Heart left ventricle (tissue), 16 donors: ENCODE measurements at places on chromosomes 11 and 22.
A peak's percentile ranks its signal among the peaks of the same experiment; 100 is the strongest.

DNA sequence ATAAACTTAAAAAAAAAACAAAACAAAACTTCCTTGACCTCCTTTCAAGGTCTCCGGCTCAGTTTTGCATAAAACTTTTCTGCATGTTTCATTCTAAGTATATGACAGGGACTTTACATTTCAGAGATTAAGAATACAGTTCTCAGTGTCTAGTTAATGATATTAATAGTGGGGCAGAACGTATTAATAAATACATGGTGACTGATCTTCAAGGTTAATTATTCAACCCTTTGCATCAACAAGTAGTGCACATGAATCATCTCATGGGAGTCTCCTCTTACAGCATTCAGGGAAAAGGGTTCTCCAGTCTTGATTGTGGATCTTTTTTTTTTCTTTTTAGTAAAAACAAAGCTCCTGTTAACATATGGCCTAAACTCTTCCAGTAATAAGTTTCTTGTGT lies 146.8 kb downstream of the KIRREL3 start:
- DNase-seq = no peak

- peak; percentile 68 for DNase-seq
Observed at GRCh38 chr11:123640677-123641494, 13.5 kb downstream of the SCN3B start.

GRCh38 chr11:74636630-74637184 lies 44.3 kb downstream of the POLD3 start:
- no peak for DNase-seq

DNA sequence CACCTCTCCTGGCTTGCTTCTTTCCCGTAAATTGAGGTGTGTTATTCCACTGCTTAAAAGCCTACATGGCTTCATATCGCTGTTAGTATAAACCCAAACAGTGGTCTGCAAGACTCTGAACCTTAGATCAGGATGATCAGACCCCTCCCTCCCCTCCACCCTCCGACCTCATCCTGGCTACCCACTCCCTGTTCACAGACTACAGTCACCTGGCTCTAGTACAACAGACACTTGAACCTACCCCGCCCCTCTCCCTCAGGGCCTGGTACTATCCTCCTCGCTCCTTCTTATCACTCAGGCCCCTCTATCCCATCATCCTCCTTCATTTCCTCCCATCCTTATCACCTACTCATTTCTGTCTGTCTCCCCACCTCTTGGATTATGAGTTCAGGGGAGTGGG lies 20.1 kb downstream of the PTPRJ start:
- no peak for DNase-seq

- DNase-seq = no peak
Observed at GRCh38 chr11:105774899-105775298, 165.0 kb downstream of the GRIA4 start.

DNA sequence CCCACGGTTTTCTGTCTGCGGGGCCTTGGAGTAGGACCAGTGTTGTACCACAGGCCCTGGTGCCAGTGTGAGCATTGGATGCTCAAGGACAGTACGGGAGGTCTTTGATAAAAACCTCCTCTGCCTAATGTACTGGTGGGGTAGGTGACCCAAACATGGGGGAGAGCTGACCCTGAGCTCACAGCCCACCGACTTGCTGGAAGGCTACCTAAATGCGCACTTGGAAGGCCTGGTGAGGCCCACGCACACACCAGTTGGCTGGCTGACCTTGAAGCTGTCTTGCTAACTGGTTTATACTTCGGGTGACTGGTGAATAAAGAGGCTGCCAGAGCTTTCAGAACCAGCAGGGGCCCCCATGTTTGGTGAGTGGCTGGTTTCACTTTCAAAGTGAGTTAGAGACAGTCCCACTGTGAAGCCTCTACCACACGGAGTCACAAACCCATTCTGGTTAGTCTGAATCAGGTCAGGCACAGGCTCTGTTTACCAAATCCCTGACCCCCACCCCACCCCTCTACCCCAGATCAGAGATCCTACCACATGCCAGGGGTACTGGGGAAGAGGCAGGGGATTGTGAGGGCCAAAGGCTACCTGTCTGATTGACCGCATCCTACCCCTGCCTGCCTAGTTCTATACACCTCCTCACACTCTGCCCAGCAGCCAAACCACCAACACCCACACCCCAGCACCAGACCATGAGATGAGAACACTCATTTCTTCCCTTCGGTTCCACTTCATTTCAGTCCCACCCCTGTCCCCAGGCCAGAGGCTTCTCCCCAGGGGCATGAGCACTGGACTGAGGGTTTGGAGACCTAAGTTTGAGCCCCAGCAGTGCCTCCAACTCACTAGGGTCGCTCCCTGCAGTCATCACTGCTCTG lies 12.7 kb upstream of the IL2RB start:
- no peak for DNase-seq

DNA sequence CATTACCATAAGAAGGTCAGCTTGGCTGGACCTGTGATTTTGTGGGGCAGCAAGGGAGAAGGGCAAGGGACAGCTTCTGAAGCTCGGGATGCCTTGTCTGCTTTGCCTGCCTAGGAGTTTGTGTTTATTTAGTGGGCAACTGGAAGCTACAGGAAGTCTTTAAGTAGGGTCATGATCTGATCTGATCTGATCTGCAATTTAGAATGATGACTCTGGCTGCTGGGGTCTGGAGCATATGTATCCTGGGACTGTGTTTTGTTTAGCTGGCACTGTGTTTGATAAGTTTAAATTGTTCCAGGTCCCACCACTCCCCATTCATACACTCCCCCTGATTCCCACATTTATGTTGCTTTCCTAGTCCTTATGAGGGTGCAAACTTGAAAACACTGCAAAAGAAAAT lies 47.7 kb upstream of the HTATIP2 start:
- no peak for DNase-seq

DNA sequence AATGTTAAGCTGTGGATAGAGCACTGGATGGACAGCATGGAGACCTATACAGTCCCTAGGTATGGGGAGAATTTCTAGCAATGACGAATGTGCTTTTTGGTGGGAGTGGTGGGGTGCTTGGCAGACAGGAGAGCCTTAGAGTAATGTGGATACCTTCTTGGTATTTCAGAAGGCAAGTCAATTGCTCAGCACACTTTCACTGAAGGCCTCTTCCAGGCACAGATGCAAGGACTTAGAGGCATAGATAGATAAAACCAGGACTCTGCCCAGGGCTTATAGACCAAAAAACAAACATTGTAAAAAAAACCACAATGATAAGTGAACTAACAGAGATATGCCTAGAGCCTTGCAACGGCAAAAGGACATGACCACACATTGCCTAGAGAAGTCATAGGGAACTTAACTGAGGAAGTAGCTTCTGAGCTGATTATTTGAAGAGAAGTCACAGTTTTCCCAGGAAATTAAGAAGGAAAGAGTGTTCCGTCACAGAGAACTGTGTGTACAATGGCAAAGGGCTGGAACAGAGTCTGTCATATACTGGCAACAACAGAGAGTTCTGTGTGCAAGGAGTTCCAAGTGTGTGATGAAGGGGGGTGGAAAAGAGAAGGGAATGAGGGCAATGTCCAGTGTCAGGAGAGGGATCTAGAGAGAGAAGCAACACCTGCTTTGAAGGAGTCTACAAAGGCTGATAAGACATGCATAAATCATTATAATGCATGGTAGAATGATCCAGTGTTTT lies 65.9 kb upstream of the PICALM start:
- DNase-seq = no peak

DNA sequence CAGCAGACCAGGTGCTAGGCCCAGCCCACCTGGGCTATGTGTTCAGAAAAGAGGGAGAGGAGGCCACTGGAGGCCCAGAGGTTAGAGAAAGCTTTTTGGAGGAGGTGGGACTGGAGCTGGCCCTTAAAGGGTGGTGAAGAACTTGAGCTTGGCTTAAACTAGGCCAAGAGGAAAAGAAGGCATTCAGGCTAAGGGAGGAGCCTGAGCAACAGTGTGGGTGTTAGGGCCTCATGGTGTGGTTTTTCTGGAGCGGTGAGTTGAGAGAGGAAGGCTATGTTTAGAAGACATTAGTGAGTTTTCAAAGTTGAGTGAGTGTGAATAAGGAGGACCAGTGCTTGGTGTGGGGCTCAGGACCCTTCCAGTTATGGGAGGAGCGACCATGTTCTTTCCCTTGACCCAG lies 6.2 kb downstream of the TAF6L start:
- DNase-seq = no peak

- DNase-seq = no peak
Observed at GRCh38 chr11:123413636-123414035, 16.4 kb upstream of the GRAMD1B start.

GRCh38 chr11:121482231-121483129 lies 29.7 kb upstream of the SORL1-AS1 start:
- no peak for DNase-seq

- DNase-seq = no peak
Observed at GRCh38 chr11:69201066-69201365, 45.3 kb downstream of the SMIM38 start.

DNA sequence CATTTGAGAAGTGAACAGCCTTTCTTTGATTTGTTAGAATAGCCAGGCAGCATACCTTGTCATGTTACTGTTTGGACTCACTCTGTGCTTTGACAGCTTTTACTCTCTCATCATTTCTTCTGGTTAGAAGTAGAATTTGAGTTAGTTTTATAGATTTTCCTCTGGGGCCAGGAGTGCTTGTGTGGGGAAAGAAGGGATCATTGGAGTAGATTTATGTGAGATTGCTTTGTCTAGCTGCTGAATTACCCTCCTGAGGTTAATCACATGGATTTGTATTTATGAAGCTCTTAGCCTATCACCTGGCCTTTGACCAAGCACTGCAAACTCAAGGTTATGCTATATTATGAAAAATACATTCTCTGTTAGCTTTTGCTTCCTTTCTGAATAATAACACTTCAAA lies 54.3 kb downstream of the SWAP70 start:
- no peak for DNase-seq

- DNase-seq = no peak
Observed at GRCh38 chr22:47000888-47001287, 238.4 kb downstream of the TBC1D22A start.

DNA sequence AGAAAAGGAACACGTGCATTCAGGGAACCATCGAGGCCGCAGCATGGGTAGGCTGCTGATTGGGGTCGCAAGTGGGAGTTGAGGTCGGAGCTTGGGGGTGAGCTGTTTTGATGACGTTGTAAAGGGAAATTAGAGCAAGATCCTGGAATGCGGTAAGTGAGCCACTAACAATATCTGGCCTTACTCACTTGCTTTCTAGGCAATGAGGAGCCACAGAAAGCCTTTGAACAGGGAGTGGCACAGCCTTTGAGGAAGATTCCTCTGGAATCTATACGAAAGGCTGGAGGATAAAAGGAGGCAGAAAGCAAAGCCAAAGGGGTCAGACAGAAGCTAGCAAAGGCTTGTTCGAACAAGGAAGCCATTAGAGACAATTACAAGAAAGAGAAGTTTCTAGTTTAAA lies 197.5 kb downstream of the LARGE1 start:
- no peak for DNase-seq
